ENCODE measurements at places on chromosomes 16 and 17.

GRCh38 chr16:87790292-87791100, 24.7 kb upstream of the KLHDC4 start:
- DNase-seq = no peak

GRCh38 chr17:43528319-43528987, 17.7 kb downstream of the ETV4 start:
- no peak for DNase-seq

- DNase-seq = no peak
These were observed 223.1 kb downstream of the ZNF423 start for GRCh38 chr16:49632795-49633184.

DNA sequence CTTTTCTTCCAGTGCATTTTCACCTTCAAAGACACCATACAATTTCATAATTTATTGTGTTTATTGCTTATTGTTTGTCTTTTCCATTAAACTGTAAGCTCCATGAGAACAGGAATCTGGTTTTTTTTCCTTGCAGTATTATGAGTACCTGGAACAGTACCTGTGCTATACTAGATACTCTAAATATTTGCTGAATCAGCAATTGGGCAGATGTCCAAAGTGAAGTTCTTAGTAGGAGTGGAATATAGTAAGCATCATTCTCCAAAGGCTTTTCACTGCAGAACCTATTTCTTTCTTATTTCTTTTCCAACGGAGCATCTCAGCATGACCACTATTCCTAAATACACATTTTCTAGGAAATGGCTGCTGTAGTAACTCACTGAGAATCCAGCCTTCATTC, 269.0 kb upstream of the CCL2 start:
- no peak for DNase-seq

DNA sequence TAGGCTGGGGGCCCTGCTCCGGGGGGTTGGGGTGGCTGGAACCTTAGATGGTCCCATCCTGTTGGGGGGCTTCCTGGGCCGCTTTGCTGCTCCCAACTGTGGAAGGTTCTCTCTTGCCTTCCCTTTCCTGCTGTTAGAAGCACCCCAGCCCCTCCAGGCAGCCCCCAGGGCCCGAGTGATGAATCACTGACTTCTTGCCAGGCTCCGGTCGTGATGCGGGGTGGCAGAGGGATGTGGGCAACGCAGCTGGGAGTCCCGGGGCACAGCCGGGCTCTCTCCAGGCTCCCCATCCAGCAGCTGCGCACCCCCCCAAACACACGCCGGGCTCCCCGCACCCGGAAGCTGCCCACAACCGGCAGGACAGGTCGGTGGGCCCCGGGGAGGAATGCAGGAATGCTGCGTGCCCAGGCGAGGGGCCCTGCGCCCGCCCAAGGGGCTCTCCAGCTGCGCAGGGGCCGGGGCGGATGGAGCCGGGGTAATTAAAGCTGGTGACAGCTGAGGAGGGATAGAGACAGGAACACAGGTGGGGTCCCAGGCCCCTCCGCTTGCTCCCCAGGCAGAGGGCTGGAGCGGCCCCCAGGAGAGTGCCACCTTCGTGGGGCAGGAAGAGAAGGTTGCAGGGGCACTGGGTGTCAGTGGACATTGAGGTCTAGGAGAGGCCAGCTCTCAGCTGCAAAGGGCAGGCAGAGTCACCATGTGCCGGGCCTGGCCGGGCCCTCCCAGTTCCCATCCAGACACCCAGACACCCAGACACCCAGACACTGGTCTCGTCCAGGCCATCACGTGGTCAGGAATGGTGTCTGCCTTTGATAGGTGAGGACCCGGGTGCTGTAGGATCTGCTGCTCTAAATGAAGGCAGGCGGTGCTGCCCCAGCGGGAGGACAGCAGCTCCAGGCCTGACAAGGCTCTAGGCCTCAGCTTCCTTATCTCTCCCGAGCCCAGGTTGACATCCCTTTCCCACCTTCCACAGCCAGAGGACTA, 15.0 kb upstream of the SLC38A10 start:
- no peak for DNase-seq

DNA sequence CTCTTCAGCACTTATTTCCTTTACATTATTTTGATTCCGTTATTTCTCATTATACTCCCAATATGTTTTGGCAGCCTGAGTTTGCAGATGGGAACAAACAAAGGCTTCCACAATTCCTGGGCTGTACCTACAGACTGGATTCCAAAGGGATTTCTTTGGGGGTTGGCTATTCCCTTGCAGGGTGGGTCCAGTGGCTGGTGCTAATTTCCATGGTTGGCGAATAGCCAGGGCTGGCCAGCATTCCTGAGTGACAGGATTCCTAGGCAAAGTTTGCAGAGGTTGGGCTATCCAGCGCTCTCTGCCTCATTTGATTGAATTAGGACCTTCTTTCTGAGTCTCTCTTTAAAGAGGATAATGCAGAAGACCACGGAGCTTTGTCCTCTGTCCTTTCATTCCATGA, 207.4 kb downstream of the MAF start:
- DNase-seq = no peak

GRCh38 chr17:37200497-37200896, 175.3 kb upstream of the C17orf78 start:
- DNase-seq = no peak

DNA sequence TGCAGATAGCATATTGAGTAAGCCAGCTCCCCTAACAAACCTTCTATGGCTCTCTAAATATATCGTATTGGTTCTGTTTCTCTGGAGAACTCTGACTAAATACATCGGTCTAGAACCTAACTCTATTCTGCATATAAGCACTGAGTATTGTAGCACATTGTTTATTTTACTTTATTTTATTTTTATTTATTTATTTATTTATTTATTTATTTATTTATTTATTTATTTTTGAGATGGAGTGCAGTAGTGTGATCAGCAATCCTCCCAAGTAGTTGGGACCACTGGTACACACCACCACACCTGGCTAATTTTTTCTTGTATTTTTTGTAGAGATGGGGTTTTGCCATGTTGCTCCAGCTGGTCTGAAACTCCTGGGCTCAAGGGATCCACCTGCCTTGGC, 28.9 kb upstream of the HELZ start:
- DNase-seq = no peak

DNA sequence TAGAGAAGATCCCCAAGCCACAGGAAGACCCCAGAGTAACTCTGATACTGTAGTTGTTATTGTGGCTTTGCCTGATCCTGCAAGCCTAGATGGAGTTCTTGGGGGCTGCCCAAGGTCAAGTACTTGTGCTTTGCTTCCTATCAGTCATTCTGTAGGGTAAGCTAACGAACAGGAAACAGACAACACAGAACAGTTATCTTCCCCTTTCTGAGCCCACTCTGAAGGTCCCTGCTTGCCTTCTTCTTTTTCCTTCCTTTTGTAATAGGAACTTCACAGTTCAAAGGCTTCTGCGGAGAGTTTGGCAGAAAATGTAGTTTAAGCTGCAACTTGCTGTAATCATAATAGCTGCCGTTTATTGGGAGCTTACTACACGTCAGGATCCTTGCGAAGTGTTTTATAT, 494.1 kb upstream of the ERCC4 start:
- DNase-seq = no peak

- no peak for DNase-seq
These were observed 3.6 kb upstream of the ZMYND15 start for GRCh38 chr17:4735876-4736651.

DNA sequence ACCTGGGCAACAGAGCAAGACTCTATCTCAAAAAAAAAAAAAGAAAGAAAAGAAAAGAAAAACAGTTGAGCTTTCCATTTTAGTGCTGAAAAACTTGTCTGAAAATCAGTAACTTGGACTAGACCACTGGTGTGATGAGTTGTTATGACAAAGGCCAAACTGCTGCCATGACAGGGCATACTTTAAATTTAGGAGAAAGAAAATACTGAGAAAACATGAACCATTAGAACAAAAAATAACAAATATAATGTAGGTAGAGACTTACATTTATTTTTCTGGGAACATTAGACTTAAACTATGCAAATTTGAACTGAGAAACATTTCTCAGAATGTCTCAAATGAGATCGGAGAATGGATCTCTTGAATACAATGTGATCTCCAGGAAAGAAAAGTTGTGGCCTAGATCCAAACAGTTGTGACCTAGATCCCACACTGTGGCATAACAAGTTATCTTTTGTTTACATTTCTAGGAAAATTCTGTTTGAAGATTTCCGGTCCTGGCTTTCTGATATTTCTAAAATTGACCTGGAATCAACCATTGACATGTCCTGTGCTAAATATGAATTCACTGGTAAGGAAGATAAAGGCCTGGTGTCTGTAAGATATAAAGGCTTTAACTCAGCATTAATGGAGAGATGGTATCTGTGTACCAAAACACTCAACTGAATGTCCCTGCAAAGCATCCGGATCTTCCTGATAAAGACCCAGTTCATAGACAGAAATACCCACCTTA, 10.9 kb downstream of the OGFOD1 start:
- DNase-seq = no peak

GRCh38 chr17:73646409-73647300, 2.4 kb upstream of the SDK2 start:
- no peak for DNase-seq

GRCh38 chr16:4525069-4525468, 13.5 kb downstream of the CDIP1 start:
- DNase-seq = no peak

DNA sequence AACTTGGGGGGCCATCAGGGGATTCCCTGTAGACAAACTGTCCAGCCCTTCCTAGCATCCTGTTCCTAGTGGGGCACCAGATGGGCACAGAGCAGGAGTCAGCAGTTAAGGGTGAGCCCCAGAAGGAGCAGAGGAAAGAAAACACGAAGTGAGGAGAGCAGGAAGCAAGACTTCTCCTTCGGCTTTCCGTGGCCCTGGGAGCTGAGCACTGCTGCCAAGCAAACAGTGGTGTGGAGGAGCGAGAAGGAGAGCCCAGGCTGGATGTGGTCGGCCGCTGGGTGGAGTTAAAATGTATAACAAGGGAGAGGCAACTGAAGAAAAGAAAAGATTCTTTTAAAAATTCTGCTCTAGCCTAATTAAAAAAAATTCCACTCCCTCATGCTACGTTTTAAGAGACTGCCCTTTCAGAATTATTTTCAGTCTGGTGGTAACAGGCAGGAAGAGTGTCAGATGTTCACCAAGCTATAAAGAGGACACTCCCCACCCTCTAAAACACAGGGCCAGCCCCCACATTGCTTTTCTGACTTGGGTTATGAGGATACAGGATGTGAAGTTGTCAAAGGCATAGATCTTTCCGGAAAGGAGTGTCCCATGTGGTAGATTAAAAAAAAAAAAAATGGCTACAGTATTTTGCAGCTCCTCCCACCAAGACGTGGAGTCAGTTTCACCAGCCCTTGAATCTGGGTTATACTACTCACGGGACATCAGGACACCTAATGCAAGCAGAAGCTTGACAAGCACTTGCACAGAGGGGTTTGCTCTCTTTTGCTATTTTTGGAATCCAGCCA, 74.9 kb upstream of the ZFHX3 start:
- no peak for DNase-seq

- DNase-seq = no peak
These were observed 8.5 kb upstream of the MED11 start for GRCh38 chr17:4722678-4723240.

GRCh38 chr17:79473111-79473875, 137.6 kb downstream of the RBFOX3 start:
- DNase-seq = no peak

DNA sequence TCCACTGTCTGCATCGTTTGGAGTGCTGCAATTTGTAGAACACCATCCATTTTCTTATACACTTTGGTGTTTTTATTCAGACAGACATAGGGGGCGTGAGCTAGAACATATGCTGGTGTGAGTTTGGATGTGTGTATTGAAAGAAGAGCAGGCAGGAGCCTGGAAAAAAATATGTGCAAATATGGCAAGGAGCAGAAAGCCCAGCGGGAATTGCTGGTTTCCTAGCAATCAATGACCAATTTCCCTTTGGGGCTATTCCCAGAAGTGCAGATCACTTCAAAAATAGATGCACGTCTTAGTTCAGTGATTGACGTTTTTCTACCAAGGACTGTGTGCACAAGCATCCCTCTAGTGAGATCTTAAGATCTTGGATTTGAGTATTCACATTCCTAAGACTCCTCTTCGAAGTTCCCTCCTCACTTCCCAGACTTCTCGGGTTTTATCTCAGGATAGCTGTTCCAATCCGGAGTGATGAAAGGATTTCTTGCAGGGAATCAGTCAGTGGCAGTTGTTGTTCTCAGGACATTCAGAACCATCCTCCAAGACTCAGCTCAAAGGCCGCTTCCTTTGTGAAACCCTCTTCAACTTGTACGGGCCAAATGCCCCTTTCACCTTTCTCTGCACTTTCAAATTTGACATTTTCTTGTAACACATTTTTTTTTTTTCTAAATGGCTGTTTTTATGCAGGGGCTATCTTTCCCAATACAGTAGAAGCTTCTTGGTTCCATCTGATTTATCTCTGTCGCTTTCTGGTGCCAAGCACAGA, 268.7 kb upstream of the ASIC2 start:
- no peak for DNase-seq

DNA sequence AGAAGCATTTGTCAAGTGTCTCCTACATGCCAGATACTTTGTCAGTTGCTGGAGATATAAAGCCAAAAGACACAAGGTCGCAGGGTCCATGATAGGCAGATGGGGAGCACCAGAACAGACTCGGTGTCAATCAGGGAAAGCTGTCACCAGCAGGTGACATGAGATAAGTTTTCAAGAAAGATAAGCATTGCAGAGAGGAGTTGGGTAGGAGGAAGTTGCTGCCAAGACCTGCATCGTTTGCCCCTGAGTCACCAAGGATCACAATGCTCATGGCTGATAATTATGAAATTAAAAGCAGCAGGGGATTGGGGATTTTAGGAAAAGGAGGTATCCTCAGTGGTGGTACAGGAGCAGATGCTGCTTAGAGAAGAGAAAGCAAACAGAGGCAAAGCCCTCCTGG, 551.1 kb upstream of the CDH11 start:
- DNase-seq = no peak

GRCh38 chr16:71626018-71626857, at the start of gene MARVELD3:
TSS of gene MARVELD3 (plus strand) at chr16:71626184. CDS start at chr16:71626230, 46 bp downstream.
- no peak for DNase-seq

DNA sequence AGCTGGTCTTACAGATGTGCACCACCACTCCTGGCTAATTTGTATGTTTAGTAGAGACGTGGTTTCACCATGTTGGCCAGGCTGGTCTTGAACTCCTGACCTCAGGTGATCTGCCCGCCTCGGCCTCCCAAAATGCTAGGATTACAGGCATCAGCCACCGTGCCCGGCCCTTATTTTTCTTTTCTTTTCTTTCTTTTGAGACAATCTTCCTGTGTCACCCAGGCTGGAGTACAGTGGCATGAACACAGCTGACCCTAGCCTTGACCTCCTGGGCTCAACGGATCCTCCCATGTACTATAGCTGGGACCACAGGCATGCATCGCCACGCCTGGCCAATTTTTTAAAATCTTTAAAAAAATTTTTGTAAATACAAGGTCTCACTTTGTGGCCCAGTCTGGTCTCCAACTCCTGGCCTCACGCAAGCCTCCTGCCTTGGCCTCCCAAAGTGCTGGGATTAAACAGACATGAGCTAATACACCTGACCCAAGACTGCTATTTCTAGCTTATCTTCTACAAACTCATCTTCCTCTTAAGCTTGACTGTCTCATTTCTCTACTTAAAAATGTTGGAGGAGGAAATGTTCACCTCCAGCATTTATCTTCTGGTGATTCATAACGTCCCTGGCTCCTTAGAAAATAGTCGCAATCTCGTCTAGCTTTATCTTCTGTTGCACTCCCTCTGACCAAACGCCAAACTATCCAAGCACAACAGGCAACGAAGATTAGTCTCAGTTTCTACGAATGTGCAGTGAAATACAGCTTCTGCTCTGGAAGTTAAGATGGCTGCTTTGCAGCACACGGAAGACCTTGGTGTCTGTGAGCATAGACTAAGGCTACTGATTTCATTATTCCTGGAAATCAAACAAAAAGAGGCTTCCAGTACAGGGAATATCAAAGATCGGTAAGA, 8.2 kb upstream of the TMEM94 start:
- no peak for DNase-seq

All from amniotic stem cell (primary cell).